A549 treated with ZK216348 at 1 μM for 4 hours (cell line): ENCODE measurements at places on chromosomes 4 and X. TPM values are rescaled to one million over a fixed set of nuclear protein-coding genes. Genes with fewer than 3 reads are reported as not detected.

The PSAPL1 gene
- 0.14 to 0.29 TPM (median 0.22 TPM) in 4 of 5 replicates, not detected in the other for total RNA-seq

The IL9R gene
- 0.07 to 0.36 TPM (median 0.20 TPM) in 3 of 5 replicates, not detected in the others for total RNA-seq

The AIFM1 gene
- total RNA-seq = 66.3 to 76.8 TPM (median 70.8 TPM) in 5 replicates

The F8 gene
- total RNA-seq = 3.7 to 4.5 TPM (median 4.3 TPM) in 5 replicates

The TCEAL9 gene
- total RNA-seq = 86.8 to 241 TPM (median 103 TPM) in 5 replicates

The VSIG4 gene
- total RNA-seq = not detected in 5 replicates

The TMPRSS11D gene
- not detected in 5 replicates for total RNA-seq

The RENBP gene
- total RNA-seq = 0.38 TPM in 1 of 5 replicates, not detected in the others

The IRS4 gene
- 0.04 TPM in 1 of 5 replicates, not detected in the others for total RNA-seq

The TEC gene
- 1.6 to 2.3 TPM (median 2.0 TPM) in 5 replicates for total RNA-seq

The SPARCL1 gene
- not detected in 5 replicates for total RNA-seq

The CSAG1 gene
- total RNA-seq = 0.34 to 0.46 TPM in 2 of 5 replicates, not detected in the others

The TLR10 gene
- total RNA-seq = 0.06 TPM in 1 of 5 replicates, not detected in the others

The MTTP gene
- total RNA-seq = not detected in 5 replicates

The CYBB gene
- total RNA-seq = not detected in 5 replicates

The MAGEB10 gene
- total RNA-seq = not detected in 5 replicates

The SSX3 gene
- not detected in 5 replicates for total RNA-seq

The HSFX2 gene
- 0.20 to 0.30 TPM in 2 of 5 replicates, not detected in the others for total RNA-seq

The SLC10A4 gene
- 4.3 to 9.3 TPM (median 8.2 TPM) in 5 replicates for total RNA-seq
